ENCODE measurements at places on chromosomes 5 and 9.
A peak's percentile ranks its signal among the peaks of the same experiment; 100 is the strongest.

GRCh38 chr5:43123887-43124286, 3.2 kb downstream of the ZNF131 start:
- DNase-seq = no peak

DNA sequence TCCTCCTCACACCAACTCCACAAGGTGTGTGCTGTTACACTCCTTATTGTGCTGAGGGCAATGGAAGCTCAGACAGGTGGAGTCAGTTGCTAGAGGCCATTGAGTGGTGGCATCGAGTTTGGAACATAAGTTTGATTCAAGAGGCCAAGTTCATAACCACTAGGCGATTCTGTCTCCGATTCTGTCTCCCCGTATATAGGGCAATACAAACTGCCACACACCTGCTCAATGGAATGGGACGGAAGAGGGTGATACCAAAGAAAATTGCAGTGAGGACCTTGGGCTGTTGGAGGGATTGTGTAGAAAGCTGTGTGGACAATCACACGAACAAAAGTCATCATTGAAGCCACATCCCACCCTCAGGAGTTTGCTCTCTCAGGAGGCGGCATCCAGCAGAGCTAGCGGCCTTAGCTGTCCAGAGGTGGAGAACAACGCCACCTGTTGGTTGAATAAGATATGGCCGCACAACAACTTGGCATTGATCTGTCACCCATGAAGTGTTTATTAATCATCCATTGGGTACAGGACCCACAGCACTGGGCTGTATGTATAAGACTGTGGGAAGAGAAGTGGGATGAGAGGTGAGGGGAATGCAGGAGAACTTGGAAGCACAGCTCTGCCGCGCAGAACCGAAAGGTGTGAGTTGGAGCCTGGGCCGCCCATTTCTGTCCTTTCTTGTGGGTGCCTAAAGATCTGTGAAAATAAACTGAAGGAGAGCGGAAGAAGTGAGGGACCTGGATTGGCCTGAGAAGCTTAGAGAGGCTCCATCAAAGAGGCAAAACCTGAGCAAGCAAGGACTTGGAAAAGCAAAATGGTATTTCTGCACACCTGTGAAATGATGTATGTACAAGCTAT, 16.1 kb upstream of the NEUROG1 start:
- peak; percentile 64 for DNase-seq

DNA sequence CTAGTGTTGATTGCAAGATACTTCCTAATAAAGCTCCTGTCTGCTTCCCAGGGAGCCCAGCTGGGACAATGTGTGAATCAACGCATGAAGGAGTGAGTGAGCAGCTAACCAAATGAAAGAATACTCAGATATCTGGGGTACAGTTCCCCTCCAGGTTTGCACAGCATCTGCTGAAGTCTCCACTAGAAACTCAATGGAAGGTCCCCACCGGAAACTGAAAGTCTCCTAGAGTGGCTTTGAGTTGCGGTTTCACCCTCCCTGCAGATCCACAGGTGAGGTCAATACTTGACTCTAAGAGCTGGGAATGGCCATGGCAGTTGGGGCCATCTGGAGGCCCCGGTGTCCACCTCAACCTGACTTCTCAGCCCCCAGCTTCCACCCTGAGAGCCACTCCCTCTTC, 198.2 kb upstream of the MSX2 start:
- DNase-seq = no peak

DNA sequence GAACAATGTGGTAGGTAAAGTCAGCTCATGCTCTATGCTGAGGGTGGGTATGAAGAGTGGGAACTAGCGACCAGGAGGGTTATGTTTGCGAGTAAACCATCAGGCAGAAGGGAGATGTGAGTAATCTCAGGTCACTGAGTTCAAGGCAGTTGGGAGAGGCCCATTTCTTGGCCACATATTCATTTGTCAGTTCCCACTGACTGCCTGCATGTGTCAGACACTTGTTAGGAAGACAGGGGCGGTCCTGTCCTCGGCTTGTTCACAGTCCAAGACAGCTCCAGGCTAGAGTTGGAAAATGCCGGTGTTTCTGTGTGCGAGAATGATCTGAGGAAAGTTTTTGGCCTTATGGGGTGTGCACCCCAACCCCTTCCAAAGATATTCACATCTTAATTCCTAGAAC, 48.6 kb upstream of the GDNF start:
- DNase-seq = peak; percentile 40

DNA sequence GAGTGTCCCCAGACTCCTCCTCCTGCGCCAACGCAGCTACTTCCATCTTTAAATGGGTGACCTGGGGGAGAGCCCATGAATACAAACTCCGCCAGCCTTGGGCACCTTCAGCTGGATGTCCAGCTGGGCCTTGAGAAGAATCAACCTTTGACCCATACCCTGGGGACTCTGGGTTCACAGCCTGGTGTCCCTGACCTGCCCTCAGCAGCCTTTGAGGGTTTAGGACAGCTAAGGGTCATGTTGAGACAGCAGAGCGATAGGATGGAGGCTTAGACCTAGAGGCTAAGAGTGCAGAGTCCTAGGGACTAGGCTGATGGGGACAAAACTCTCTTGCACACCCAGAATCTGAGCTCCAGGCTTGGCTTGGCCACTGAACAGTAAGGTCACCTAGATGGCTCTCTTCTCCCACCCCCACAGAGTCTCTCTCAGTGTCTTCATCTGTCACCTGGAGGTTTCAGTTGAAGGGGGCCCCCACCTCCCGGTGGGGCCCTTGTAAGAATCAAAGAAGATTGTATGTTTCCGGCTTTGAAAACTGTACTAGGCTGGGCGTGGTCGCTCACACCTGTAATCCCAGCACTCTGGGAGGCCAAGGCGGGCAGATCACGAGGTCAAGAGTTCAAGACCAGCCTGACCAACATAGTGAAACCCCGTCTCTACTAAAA, 6.7 kb upstream of the AQP3 start:
- no peak for DNase-seq

DNA sequence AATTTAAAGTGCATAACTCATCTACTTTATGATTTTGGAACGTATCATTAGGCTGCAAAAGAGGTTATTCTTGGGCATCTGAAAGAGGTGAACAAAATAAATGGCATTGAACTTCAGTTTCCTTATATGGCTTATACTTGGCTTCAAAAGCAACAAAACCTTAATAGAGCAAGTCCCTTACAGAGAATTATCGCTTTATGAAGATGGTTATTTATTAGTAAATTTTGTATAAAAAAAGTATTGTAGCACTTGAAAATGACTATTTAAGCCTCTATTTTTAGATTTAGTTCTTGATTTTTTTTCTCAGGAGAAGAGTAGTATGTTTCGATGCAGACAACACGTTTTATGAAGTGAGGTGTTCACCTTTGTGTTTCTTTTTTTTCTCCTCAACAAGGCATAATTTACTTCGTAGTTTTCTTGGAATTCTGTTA, 2.0 kb downstream of the ERBIN start:
- DNase-seq = no peak

- peak; percentile 31 for DNase-seq
These were observed 7.6 kb upstream of the CAMSAP1 start for GRCh38 chr9:135914921-135915320.

GRCh38 chr5:76696251-76696650, 19.7 kb upstream of the F2R start:
- DNase-seq = no peak

- no peak for DNase-seq
These were observed 125.8 kb upstream of the SLC12A2 start for GRCh38 chr5:127957701-127958239.

DNA sequence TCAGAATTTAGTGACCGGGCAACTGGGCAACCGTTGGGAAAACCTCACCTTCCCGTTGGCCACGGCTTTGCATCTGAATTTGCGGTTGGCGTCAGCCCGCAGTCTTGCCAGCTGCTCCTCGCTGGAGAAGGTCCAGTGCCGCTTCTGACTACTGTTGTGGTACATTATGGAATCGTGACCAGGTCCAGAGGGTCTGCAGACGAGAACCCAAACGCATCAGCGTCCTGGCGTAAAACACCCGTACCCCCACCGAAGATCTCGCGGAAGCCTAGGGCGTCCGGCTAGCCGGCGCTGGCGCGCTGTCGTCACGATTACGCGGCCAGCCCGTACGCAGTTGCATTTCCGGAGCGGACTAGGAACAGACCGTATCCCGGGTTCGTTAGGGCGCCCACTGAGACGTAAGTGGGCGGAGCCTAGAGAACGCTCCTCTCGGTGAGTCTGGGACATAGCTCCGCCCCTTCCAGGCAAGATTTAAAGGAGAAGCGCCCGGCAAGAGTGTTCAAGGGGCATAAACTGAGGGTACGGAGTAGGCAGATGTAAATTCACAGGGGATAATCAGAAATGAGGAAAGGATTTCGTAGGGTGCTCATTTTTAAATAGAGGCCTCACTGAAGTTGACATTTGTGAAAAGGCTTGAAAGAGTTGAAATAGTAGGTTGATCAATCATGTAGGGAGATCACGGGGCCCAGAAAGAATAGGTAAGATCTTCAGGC, at the start of gene CCNH:
CCNH (minus strand) TSS at position 301 of the 713 bp plus-strand sequence; CDS start at position 165, 136 bp downstream.
- peak; percentile 98 for DNase-seq

- DNase-seq = no peak
These were observed 10.8 kb downstream of the ZDHHC11B start for GRCh38 chr5:773517-774264.

GRCh38 chr9:134251296-134252069, 74.8 kb upstream of the RXRA start:
- DNase-seq = no peak

DNA sequence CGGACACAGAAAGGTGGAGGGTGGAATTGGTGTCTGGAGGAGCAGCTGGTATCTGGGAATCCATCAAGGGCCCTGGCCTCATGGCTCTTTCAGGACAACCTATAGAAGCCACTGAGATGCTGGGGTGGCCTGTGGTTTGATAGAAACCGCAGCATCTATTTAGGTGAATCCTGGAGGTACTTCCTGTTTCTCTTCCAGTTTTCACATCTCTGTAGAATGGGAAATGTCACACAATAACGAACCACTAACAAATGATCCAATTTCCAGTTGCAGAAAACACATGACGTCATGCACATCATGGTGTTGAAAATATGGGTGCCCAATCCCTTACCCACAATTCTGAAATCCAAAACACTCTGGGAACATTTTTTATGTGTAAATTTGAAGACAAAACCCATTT, 52.2 kb downstream of the ROPN1L start:
- no peak for DNase-seq

DNA sequence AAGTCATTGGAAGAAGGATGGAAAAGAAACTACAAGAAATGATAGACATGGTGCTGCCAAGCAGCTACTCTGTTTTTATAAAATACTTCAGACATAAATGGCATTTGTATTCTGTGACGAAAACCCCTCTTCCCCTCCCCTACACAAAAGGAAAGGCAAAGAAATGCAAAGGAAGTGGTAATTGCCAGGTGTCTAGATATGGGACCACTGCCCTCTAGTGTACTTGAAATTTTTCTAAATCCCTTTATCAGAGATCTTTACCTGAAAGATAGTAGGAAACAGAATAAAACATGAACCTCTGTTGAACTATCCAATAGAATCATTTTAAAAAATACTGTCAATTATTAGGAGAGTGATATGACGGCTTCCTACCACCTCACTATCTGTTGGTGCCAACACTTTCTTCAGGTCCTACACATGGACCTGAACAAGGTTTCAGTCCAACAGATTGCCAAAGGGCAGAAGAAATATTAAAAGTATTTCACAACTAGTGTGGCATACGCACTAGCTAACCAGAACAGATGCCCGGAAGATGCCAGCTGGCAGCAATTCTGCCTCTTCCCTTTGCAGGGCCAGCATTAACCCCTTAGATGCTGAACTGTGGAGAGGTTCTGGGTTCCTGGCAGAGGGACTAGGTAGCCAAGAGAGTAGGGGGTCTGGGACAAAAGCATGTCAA, 104.1 kb downstream of the TSSK1B start:
- peak; percentile 47 for DNase-seq

GRCh38 chr5:136104306-136104965, 28.2 kb upstream of the SMAD5 start:
- no peak for DNase-seq

GRCh38 chr9:38039090-38039906, 29.7 kb downstream of the SHB start:
- DNase-seq = no peak

- peak; percentile 90 for DNase-seq
These were observed 36.7 kb upstream of the KCNIP1 start for GRCh38 chr5:170466988-170467707.

GRCh38 chr9:109181284-109181683, 14.2 kb upstream of the FRRS1L start:
- no peak for DNase-seq

GRCh38 chr9:81879501-81879916, 48.7 kb upstream of the SPATA31D4 start:
- no peak for DNase-seq

DNA sequence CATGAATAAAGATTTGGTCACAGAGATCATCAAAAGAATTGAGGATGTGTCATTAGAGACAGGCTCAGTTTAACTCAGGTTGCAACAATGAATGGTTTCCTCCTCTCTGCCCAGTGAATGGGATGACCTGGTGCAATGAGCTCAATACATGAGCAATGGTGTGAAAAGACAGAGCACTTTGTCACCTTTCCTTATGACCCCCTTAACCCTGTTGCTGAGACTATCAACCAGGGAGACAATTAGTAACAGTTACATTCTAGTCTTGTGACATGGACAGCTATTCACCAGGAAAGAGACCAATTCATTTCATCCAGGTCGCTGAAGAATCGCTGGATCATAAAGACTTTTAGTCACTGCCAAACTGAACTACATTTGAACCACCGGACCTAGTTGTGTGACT, 19.9 kb upstream of the CDH6 start:
- no peak for DNase-seq

DNA sequence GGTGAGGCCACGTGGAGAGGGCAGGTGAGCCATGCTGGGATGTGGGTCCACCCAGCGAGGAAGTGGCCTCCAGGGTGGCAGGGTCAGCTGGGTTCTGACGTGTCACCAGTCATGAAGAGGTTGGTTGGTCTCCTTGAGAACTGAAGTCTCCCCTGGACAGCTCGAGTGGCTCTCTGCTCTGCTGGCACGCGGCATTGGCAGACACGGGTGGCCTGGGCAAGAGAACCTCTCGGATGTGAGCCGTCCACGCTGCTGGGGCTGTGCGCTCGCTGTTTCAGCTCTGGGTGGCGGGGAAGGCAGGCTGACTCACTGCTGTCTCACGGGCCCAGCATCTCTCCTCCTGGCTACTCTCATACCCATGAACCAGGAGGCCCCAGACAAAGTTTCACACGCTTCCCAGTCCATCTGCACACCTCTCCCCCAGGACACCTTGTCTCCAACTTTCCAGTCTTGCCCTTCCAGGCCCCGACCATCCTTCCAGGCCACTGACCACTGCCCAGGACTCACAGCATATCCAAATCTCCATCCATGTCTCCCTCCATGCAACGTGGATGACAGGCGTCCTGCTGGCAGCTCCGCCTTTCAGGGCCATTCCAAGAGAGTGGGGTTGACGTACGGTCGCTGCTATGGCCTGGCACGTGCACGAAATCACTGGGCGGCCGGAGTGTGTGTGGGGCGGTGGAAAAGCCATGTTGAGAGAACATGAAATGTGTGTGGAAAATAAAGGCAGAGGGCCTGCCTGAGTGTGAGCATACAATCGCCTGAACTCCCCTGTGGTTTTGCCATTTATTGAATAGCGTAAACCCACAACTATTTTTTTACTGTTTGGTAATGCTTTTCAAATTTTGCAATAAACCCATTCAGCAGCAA, 145.0 kb upstream of the COL5A1 start:
- peak; percentile 82 for DNase-seq

- DNase-seq = peak; percentile 99
These were observed at the start of gene TNC for GRCh38 chr9:115117999-115118878. TSS of gene TNC (minus strand) at chr9:115118157. CDS start at chr9:115091018, 27,139 bp downstream.
